Fibroblast of skin of abdomen (primary cell): ENCODE measurements at places on chromosomes 7 and 10.
A peak's percentile ranks its signal among the peaks of the same experiment; 100 is the strongest.

DNA sequence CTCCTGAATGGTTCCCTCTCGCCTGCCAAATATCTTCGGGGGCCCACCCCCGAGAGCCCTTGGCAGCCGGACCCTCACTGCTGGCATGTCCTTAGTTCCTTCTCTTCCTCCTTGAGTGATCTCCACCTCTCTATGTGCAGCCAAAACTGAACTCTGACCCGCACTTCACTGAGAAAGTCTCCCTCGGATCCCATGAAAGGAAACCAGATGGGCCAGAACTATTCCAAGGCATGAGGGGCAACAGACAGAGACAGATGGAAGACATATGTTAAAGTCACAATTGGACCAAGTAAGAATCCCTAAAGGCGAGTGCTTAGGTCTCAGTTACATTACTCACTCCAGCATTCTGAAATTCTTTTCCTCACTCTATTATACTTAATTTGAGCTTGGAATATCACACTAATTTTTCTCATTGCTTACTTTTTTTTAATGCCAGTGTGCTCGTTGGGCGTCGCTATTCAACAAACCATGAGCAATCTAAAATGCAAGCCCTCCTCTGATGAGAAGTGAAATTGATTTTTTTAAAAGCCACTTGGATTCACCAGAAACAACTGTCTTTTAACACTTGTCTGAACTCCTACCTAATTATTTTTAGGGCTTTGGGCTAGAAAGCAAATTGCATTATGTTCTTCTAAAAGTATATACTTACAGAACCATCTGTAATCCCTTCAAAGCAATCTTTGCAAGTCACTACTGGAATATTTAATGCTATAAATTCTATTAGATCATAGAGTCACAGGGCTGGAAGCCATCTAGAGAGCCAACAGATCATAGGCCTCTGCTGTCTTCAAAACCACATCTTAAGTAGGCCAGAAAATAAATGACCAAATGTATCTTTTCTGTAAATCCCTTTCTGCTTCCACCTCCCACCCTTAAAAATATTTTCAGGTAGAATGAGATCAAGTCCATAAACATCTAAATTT, 43.3 kb upstream of the EZH2 start:
- peak; percentile 19 for DNase-seq

GRCh38 chr7:77944183-77945182, 145.9 kb downstream of the PHTF2 start:
- no peak for DNase-seq

DNA sequence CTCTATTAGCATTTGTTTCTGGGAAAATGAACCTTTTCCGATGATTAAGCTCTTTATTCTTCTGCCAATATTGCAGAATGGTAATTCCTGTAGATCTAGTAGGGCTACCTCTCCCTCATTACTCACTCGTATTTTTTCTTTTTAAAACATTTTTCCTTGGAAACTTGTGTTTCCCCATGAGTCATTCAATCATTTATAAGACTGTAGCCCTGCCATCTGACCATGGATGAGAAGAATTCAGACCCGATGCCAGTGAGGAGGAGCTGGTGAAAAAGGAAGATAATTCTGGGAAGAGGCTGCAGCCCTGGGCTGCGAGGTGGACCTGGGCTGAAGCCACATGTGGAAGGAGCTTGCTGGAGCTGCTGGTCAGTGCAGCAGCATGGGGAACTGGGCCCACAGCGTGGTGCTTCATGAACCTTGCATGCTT, 242.8 kb downstream of the KLF6 start:
- peak; percentile 84 for DNase-seq

- DNase-seq, result no peak
Measured at GRCh38 chr7:28065721-28066285, 114.8 kb downstream of the JAZF1 start.
